ENCODE measurements at places on chromosomes 4 and X.
A peak's percentile ranks its signal among the peaks of the same experiment; 100 is the strongest.

GRCh38 chrX:46841346-46841745, 4.5 kb downstream of the RP2 start:
- no peak for DNase-seq

GRCh38 chr4:183130328-183131155, 31.5 kb downstream of the WWC2 start:
- no peak for DNase-seq

GRCh38 chr4:155522201-155522600, 144.4 kb upstream of the GUCY1A1 start:
- DNase-seq: no peak

DNA sequence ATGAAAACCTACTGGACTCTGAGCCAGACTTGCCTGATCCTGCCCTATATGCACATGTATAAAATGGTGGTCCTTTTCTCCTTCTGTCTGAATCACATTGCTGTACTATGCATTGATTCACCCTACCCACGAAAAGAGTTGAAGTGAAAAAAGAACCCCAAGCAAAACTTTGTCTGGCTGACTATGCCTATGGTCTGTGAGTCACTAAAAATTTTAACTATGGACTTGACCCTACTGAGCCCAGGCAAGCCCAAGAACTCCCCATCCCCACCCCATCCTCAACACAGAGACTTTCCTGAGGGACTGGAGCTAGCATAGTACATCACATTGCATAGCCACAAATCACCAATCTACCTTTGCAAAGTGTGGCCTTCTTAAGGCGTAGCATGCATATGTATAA, 116.6 kb upstream of the TENM3 start:
- DNase-seq: no peak

DNA sequence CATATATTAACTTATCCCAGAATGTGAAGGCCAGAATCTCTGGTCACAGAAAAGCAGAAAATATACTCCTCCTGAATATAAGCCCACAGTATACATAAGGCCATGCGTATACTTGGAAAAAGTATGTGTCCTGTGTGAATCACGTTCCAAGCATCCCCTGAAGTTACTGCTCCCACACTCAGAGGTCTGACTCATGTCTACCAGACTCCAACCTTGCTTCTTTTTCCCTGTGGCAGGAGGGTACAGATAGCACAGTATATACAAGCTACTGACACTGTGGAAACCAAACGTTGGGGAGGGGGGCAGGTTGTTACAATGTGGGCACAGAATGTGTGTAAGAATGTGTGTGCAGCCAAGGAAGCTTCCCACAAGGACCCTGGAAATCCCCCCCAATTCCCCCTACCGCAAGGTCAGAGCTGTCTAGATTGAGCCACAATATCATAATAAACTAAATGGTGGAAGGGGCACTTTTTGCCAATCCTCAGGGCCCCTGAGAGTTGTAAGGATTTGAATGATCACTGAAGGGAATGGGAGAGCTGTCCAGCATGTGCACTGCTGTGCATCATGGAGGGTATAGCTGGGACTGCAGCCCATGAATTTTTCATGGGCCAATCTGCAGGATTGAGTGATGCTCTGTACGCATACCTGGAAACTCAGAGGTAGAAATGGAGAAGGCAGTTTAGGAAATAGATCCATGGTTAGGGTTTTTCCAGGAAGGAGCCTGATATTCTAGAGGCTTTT, 7.4 kb upstream of the RELL1 start:
- DNase-seq: no peak

- DNase-seq: no peak
Observed at GRCh38 chr4:12165616-12166015, 736.9 kb upstream of the HS3ST1 start.

DNA sequence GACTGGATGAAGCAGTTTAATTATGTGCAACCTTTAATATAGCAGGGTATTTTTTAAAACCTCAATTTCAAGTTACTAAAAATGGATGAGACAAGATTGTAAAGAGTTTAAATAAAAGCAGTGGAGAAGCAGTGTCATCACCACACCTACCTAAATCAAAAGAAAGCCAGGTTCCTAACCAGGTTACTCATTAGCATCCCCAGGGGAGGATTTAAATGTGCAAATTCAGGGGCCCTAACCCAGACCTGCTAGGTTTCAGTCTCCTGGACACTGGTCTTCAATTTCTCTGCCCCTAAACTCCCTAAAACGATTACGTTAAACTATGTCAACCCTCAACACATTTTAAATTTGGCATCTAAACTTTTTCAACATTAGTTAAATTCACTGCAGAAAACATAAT, 116.9 kb upstream of the KLF3 start:
- DNase-seq: no peak

DNA sequence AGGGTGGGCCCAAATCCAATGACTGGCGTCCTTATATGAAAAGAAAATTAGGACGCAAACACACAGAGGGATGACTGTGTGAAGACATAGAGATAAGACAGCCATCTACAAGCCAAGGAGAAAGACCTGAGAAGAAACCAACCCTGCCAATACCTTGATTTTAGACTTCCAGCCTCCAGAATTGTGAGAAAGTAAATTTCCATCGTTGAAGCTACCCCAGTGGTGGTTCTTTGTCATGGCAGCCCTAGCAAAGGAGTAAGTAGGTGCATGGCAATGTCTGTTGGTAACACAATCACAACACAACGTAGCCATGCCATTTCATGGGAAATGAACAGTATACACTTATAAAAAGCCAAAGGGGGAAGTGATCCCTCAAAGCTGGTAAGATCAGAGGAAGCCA, 25.3 kb downstream of the SMIM20 start:
- no peak for DNase-seq

DNA sequence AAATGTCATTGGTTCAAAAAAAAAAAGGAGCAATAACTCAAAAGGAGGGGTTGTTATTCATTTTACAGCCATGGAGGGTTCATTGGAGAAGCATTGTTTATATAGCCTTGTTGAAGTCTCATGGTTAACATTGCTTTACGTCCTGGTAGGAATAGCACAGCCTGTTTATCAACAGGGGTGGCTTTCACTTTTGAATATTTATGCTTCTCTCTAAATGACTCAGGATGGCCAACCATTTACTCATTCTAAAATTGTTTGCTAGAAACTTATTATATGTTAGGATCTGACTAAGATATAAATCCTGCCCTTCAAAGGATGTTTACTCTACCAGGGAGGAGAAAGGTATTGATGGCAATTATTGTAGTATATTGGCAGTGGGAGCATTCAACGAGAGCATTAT, 534.1 kb upstream of the GALNTL6 start:
- DNase-seq: no peak

DNA sequence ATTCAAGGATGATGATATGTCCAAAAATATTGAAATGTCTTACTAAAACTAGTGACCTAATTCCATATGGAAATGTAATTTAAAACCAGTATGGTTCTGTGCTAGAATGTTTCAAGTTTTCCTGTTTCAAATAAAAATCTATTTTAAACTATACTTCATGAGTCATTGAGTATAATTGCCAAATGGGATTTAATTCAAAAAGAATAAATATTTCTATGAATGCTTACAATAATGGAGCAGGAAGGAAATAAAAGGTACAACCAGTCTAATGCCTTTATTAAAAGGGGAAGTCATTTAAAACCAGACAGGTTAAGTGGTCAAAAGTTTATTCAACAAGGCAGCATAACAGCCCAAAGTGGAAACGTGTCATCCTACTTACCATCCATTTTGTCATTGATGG, 2347.1 kb downstream of the PCDH7 start:
- DNase-seq: no peak

DNA sequence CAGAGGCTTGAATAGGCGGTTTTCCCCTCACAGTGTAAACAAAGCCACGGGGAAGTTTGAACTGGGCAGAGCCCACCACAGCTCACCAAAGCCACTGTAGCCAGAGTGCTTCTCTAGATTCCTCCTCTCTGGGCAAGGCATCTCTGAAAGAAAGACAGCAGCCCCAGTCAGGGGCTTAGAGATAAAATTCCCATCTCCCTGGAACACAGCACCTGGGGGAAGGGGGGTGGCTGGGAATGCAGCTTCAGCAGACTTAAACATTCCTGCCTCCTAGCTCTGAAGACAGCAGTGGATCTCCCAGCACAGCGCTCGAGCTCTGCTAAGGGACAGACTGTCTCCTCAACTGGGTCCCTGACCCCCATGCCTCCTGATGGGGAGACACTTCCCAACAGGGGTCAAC, 44.0 kb upstream of the USP38 start:
- DNase-seq: no peak

DNA sequence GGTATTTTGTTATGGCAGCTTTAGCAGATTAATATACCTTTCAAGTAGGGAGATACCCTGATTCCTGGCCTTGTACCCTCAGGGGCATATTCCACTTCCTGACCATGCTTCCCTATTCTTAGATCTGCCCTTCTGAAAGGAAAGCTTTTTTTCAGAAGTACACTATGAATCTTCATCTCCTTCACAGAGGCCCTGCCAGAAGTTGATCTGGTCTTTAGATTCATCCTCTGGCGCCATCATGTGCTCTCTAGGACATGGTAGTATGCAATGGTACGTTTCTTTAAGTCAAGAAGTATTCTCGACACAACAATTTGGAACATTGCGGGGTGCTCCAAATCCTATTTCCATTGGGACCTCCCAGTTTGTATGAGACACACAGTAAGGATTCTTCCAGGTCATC, 39.6 kb upstream of the DIPK2B start:
- no peak for DNase-seq

DNA sequence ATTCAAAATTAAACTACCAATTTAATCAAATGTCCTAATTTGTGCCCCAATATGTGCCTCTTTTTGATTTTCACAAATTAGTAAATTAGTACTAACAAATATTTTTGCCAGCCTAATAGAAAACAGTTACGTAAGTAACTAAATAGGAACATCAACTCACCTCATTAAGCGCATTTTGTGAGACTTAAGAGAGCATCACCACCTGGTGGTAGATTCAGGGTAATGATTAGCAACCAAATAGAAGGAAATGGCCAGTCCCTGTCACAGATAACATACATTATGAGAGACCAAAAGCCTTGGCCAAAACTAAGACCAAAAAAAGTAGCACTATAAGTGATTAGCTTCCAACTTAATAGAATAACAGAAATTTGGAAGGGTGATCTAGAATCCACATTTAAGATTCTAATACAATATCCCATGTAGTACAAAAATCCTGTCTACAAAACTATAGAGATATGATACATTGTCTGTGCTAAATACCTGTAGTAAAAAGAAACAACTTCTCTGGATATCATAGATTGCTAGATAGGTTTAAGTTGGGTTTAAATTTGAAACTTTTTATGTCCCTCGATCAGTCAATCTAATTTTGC, 46.7 kb downstream of the C4orf46 start:
- peak; percentile 44 for DNase-seq

DNA sequence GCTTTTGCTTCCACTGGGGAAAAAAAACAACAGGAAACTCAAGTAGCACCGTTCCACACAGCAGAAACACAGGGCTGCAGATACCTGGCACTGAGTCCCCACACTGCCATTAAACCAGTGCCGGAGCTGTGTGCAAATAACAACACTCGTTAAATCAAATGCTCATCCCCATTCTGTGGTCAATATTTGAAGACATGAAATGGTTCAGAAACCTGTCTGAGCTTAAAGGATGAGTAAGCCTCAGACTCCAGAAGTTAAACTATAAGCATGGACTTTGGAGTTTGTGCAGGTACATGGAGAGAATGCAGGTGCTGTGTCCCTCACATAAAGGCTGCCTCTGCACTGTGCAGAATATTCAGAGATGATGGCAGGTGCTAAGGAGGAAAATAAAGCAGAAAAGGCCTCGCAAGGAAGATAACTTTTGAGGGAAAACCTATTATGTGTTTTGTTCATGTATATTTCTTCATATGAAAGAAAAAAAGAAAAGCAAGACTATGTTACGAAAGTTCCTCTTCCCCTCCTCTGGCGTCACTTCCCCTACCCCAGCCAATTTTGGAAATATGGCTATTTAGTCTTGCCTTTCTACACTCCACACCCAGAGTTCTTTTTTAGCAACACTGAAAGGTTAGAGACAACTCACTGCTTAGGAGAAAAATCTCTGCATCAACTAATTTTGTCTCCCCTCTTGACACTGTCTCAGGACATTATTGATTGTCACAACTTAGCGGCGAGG, 4.6 kb downstream of the MPP1 start:
- DNase-seq: peak; percentile 72

DNA sequence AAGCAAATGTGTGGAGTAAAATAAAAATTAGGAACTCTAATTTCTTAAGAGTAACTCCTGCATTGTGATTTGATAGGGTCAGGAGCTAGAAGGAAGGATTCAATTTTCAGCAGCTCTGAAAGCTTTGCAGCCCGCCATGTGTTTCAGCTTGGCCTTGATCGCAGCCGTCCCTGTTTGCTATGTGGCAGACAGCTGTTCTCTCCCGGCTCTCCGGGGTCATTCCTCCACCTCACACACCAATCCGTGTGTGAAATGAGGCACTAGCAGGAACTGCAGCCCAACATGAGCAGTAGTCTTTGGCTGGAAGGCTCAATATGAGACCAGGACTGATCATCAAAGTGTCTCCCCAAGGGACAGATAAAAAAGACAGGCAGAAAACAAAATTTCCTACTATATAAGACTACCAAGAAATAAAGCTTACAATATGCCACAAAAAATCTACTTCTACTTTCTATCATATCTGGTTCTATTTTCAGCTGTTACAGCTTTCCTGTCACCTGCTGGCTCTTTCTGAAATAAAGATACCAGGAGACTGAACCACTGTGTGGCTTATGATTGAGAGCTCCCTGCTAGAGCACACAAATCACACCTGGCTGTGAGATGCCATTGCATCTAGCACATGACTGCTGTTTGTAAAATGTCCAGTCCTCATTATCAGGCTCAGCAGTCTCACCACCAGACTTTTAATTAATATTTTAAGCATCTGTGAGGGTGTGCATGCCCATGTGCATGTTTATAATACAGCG, 44.1 kb upstream of the SEC24B start:
- DNase-seq: no peak

DNA sequence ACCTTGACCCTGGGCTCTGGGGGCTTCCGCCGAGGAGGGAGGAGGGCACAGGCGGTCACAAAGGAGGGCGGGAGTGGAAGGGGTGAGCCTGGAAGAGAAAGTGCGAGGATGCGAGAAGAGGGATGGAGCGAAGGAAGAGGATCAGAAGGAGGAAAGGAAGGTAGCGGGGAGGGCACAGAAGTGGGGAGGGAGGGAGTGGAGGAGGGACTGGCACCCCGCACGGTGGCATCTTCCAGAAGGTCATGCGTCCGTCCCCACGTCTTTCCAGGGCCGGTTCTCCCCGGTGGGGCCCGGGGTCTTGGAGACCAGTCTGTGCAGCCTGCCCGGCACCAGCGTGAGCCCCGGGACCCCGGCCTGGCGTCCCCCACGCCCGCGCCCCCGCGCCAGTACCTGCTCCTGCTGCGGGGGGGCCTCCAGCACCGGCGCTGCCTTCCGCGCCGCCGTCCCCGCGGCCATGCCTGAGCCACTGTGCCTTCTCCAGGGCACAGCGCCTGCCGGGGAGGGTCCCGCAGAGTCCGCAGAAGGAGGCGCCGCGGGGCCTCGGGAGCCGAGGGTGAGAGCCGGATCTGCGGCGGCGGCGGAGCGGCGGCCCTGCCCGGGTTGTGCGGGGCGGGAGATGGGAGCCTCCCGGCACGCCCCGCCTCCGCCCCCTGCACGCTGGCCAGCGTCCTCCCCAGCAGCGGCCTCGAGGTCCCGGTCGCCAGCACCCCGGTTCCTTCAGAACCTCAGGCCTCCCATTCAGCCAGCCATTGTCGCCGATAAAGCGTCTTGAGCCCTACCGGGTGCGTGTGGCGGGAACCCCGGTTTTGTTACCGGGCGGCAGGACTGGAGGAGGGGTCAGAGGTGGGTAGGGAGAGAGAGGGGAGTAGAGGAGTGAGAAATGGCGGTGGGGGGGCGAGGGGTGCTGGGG, at the start of gene RNF175:
Gene RNF175, minus strand, starts transcription at position 618 of the 910 bp plus-strand sequence. Its CDS starts 162 bp downstream, at position 456.
- no peak for DNase-seq

GRCh38 chrX:100924375-100924774, 4.3 kb downstream of the XKRX start:
- DNase-seq: no peak

- DNase-seq: no peak
Observed at GRCh38 chr4:142582340-142582739, 263.8 kb downstream of the INPP4B start.
